Glutamatergic neuron (in vitro differentiated cells): ENCODE measurements at places on chromosomes 12 and 14. TPM values are rescaled to one million over a fixed set of nuclear protein-coding genes. Genes with fewer than 3 reads are reported as not detected.
A peak's percentile ranks its signal among the peaks of the same experiment; 100 is the strongest.

DNA sequence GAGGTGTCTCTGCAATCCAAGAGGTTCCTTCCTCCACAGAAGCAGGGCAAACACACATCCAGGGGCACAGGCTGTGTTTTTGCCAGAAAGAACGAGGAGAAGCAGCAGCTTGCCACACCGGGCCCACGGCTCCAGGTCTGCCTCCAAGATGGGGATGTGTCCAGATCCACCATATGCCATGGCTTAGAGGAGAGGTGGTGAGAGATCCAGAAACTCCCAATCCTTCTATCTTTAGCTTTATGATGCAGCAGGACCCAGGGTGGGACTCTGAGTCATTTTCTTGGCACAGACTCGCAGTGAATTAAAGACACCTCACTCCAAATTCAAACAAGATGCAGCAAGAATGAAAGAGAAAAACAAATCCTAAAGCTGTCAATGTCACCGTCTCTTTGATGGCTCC, 481.4 kb upstream of the TMEM132C start:
- no peak for DNase-seq

GRCh38 chr12:130685250-130685787, 30.8 kb downstream of the RIMBP2 start:
- DNase-seq = no peak

- no peak for DNase-seq
These were observed 139.3 kb downstream of the BRMS1L start for GRCh38 chr14:35965400-35965799.

DNA sequence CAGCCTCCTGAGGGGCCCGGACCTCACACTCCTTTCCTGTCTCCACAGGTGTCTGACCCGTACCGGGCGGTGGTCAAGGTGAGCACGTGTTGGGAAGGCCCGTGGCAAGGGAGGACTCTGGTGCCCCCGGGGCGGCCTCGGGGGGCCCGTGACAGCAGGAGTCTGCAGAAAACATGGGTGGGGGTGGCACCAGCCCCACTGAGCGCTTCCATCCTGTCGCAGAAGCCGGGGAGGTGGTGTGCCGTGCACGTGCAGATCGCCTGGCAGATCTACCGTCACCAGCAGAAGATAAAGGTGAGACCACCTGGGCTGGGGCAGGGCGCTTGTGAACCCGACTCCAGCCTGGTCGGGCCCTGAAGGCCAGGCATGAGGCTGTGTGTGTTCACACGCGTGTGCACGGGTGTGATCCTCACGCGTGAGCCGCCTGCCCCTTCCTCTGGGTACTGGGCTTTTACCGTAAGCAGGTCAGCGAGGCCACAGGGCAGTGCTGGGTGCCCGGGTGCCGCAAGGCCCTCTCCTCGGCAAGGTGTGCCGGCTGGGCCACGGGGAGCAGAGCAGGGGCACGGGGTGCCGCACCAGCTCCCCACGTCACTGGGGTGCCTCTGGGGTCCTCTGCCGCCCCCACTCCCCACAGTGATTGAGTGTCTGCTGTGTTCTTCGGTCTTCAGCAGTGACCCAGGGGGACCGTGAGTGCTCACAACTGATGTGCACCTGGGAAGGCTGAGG, 35.9 kb downstream of the LRCOL1 start:
- DNase-seq = no peak

GRCh38 chr12:59620326-59620725, 24.5 kb downstream of the SLC16A7 start:
- no peak for DNase-seq

GRCh38 chr12:57838594-57839302, 7.8 kb downstream of the CTDSP2 start:
- DNase-seq = no peak

- DNase-seq = peak; percentile 44
These were observed 7.4 kb upstream of the TMEM132C start for GRCh38 chr12:128259556-128260070.

DNA sequence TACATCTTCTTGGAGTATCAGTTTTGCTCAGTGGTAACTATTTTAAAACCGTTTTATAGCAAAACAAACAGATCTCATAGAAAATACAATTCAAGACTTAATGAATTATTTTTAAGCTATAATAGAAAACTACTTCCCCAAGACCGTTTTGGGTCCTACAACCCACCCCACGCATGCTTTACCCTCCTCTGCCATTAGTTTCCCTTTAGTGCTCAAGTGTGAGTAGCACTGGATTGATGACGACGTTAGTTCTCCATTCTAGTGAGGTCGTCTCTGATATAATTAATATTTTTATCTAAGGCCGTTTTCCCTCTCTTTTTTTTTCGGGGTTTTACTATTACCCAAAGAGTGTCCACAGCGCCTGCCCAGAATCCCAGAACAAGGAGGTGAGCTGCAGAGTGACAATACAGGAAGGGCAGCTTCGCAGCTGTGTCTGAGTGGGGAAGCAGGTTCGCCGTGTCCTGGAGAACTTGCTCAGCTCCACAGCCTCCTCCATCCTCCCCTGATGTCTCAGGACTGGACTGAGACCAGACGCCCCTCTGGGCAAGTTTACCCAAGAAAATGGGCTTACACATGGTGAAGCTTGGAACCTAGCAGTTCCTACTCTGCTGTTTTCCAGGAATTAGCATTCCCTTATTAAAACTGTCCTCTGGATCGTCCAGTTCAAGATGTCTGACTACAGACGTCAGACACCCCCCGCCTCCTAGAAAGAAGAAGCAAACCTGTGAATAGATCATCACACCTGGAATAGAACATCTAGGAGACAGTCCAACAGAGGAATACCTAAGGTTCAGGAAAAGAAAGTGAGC, 31.9 kb upstream of the MON2 start:
- no peak for DNase-seq

- DNase-seq = no peak
These were observed 86.1 kb upstream of the LMO3 start for GRCh38 chr12:16692099-16692498.

DNA sequence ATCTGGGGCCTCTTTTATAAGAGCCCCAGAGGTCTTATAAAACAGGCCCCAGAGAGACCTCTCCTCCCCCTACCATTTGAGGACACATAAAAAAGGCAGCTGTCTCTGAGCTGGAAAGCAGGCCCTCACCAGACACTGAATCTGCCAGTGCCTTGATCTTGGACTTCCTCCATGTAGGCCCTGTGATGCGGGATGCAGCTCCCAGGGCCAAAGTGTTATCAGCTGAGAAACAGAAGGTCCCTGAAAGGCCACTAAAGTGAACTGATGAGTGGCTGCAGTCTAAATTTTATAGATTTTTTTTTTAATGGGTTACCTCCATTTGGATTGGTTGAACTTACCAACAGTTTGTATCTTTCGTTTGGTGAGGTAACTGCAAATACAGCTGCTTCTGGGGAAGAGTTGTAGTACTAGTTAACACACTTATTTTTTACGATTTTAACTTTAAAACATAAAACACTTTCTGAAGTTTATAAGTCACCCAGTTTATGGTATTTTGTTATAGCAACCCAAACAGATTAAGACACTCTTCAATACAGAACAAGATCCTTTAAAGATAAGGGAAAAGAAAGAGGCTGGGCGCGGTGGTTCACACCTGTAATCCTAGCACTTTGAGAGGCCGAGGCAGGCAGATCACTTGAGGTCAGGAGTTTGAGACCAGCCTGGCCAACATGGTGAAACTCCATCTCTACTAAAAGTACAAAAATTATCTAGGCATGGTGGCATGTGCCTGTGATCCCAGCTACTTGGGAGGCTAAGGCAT, 5.6 kb upstream of the GUCY2C start:
- no peak for DNase-seq

DNA sequence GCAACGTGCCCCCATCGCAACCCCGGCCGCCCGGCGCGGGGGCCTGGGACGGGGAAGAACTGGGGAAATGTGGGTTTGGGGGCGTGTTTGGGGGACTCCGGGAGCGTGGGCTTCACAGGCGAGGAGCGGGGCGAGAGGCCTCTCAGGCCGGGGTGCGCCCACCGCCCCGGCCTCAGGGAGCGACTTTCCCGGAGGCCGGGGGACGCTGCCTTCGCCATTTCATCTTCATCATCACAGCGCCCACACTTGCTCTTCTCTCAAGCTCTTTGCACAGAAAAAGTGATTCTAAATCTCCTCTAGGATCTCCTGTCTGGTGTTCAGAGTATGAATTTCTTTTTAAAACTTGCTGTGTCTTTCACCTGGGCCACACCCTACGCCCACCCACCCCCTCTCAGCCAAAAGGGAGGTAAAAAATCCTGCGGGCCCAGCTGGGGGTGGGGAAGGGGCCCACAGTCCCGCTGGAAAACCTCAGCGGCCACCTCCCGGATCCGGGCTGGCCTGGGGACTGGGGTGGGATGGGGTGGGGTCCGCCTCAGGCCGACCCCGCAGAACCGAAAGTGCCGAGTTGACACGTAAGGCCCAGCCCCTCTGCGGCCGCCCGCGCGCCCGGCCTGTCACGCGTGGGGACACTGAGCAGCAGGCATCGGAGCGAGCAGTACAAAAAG, 7.4 kb downstream of the CDKN1B start:
- no peak for DNase-seq

Gene KLRB1
- total RNA-seq = not detected

Gene RFX4
- total RNA-seq = not detected
